ENCODE measurements at places on chromosomes 16 and 17.
A peak's percentile ranks its signal among the peaks of the same experiment; 100 is the strongest.

DNA sequence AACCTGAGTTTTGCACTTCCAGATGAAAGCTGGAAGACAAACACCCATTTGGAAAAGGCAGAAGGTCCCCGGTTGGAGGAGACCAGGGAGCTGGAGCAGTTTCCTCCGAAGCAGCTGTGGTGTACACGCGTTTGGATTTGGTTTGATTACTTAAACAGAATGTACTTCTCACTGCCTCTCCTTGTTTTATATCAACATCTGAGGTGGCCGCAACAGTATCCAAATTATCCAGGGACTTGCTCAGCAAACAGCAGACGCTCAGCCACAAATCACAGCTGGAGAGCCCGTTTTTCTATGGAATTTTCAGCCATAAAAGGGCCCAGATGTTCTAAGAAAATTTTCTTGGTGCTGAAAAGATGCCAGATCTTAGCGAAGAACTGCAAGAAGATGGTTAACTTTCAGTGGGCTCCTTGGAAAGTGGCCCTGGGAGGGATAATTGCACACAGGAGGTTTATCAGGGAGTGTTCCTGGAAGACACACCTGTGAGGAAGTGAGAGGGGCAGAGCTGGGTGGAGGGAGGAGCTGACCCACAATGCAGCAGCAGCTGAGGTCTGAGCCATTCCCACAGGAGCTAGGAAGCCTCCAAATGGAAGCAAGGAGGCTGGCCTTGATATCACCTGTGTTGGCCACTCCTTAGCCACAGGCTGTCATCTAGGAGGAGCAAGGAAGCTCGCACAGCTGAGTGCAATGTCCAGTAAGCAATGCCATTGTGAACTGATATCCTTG is 28.9 kb upstream of the CDH5 start:
- DNase-seq = no peak

GRCh38 chr17:50148226-50149090 is 2.0 kb downstream of the PPP1R9B start:
- peak; percentile 90 for DNase-seq

GRCh38 chr16:17461951-17462729 is 8.6 kb downstream of the XYLT1 start:
- DNase-seq = no peak

GRCh38 chr17:27362503-27362902 is 68.6 kb downstream of the WSB1 start:
- no peak for DNase-seq

DNA sequence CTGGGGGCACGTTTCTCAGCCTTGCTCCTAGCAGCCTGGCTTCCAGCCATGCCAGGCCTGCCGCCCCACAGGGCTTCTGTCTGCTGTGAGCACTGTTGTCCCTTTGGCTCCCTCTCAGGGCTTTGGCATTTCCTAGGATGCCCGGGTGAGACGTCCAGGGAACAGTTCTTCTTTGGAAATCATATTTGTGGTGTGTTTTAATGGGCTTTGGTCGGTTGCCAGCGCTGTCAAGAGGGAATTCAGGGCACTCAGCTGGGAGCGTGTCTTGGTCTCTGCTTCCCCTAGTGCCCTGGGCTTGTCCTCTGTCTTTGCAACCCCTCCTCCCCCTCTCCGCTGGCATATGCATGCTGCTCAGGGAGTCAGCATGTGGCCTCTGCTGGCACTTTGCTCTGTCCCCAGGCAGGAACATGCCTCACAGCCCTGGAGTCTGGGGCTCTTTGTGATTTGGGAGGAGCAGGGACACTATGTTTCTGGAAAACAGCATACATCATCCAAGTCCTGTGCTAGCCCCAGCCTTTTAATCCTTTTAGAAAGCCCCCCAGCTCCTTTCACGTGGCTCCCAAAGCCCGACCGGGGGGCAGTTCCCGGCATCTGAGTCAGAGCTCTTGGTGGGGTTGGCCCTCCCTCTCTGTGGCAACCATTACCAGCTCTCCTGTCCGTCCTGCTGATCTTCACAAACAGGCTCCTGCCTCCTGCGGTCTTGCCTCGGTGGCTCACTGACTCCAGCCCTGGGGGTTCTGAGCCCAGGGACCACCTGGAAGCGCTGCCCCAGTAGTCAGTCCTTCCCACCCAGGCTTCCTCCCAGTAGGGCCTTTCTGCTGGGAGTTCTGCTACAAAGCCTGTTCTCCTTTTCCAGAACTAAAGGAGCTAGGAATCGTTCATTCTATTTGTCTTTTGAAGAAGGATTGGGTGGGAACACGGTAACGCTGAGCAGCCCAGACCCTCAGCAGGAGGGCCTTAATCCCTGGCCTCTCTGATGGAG is 26.7 kb downstream of the SAP30BP start:
- DNase-seq = no peak

- no peak for DNase-seq
Observed at GRCh38 chr17:35934760-35935159, 4.2 kb upstream of the RDM1 start.

- peak; percentile 38 for DNase-seq
Observed at GRCh38 chr16:11254913-11255736, 879 bp downstream of the SOCS1 start.

GRCh38 chr17:45190503-45191255 is 29.0 kb downstream of the HEXIM2 start:
- DNase-seq = no peak

GRCh38 chr17:41343029-41343428 is 7.6 kb downstream of the KRT33A start:
- DNase-seq = no peak

GRCh38 chr16:88064889-88065746 is 113.9 kb downstream of the BANP start:
- no peak for DNase-seq

GRCh38 chr17:48505788-48506187 is 25.0 kb downstream of the HOXB1 start:
- DNase-seq = no peak

DNA sequence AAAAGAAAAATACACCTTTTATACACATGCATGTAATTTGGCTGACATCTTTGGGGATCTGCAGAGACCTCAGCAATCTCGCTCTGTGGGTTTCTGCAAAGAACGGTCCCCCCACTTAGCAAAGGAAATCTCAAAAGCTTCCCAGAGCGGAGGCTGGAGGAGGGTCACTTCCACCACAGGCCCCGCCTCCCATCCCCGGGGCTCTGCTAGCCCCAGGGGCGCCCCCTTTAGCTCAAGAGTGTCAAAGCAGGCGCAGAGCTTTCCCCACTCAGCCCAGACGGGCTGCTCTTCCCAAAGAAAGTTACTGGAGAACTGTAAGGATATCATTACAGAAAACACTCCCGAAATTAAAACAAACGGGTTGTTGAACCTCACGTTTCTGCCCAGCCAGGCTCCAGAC is 11.4 kb downstream of the SLC13A5 start:
- no peak for DNase-seq

- DNase-seq = no peak
Observed at GRCh38 chr17:27559506-27560481, 71.2 kb upstream of the LGALS9 start.

DNA sequence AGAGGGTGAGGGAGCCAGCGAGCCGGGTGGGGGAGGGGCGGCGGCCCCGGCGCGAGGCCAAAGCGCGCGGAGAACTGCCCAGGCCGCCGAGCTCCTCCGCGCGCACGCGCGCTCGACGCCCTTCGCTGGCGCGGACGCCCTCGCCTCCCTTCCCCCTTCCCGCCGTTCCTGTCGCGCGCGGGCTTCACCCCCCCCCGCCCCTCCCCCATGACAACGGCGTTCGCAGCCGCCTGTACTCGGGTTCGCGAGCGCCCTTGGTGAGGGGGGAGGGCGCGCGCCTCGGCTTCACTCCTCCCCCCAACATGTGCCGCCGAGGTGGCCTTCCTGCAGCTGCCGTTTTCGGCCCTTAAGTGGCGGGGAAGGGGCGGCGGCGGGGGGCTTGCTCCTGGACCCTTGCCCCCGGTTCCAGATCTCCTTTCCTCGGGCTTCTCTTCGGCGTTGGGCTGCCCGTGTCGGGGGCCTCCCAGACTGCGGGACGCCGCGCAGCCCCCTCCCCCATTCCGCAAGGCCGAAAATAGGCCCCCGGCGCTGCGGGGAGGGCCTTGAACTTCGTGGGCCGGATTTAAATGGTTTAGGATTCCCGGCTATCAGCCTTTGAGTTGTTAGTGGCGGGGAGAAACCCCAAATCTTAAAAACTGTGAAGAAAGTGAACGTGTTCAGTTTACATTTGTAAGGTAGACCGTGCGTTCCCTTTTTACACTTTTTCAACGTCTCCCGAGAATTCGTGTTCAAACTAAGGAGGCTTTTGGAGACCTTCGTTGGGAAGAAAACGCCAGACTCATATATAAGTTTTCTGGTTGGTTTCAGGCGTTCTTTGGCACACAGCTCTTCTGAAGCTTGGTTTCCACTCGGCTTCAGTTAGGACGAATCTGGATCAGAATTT is 653 bp downstream of the SRRM2 start:
- no peak for DNase-seq

DNA sequence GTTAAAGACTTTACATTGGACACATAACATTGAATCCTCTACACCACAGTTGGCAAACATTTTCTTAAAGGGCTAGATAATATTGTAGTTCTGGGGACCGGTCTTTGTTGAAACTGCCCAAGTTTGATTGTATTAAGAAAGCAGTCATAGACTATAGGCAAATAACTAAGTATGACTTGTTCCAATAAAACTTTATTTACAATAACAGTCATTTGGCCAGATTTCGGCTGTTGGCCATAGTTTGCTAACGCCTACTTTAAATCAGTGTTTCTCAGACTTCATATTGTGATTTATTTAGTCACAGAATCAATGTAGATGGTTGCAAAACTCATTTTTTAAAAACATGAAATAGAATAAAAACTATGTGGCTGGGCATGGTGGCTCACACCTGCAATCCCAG is 531.8 kb downstream of the XYLT1 start:
- DNase-seq = no peak

DNA sequence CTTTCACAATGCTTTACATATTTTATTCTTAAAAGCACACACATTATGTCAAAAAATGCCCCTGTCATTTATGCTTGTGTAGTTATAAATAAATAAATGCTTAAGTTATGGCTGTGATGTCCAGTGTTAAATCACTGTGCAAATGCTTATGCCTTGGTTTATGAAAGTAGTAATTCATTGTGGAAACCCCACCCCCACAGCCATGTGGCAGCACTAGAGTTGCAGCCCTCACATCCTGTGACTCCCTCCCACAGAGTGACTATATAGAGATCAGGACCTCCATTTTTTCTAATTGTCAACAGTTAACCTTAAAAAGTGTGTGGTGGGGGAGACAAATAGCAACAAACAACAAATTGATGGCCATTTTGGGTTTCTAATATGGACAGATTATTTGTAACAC is 2.4 kb downstream of the SKAP1 start:
- DNase-seq = peak; percentile 69

DNA sequence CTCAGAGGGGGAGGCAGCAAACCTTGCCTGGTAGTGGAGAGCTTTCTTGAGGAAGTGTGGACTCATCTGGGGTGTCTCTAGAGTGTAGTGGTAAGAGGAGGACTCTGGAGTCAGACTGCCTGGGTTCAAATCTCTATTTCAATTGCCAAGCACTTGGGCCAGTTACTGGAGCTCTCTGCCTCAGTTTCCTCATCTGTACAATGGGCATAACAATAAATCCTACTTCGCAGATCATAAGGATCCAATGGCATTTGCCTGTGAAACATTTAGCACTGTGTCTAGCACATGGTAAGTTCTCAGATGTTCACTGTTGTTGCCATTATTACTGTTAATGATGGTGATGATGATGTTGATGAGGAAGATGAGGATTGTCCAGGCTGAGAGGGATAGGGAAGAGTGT is 23.6 kb upstream of the WFDC1 start:
- no peak for DNase-seq

GRCh38 chr17:27776882-27777624 is 23.3 kb downstream of the NOS2 start:
- no peak for DNase-seq

DNA sequence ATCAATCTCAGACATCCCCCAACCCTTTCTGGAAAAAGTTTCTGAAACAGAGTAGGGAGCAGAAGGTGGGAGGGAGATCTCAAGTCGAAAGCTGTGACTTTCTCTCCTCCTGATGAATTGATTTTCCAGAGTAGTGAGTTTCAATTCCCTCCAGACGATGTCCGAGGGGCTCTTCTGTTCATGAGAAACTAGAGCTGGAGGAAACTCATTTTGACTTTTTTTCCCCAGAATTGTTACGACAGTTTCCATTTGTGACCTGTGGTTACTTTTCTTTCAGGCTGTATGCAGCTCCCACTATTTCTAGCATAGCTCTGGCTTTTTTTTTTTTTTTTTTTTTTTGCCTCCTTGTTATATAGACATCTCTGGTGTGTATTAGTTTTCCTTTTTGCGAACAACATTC is 422.1 kb upstream of the SALL1 start:
- no peak for DNase-seq

DNA sequence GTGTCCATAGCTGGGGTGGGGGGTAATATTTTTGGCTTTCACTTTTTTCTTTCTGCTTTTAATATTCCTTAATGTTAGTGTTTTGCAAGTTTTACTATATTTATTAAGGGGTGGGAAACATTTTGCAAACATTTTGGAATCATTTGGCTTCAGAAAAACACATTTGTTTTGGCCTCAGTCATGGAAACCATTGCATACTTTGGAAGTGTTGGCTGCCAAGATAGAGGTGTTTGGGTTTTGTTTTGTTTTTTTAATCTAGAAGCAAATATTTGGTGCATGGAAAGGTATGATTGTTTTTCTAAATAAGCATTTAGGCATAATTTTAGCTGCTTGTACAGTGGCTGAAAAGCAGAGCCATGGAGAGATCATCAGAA is 243.3 kb downstream of the KATNIP start:
- DNase-seq = no peak

DNA sequence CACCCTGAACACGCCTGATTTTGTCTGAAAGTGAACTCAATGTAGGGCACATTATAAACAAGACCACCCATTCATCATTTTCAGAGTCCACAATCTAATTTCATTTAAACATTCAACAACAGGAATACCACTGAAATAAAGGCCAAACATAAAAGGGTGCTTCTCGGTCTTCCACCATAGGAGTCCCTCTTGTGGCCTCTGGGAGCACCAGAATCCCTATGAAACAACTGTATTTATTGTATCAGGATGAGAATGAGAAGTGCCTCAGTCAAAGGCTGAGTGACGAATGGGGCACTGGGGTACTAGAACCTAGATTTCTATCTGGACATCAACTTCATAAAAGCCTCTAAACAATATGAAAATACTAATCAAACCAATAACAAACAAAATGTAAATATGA is 40.4 kb downstream of the NXPH3 start:
- DNase-seq = no peak

Data from stimulated activated CD4-positive, alpha-beta T cell treated with anti-CD3 and anti-CD28 coated beads, Interleukin-2, amount 100 ng/mL, for 4 hours (primary cell).